T-helper 9 cell (primary cell): ENCODE measurements at places on chromosomes 13 and 19.

DNA sequence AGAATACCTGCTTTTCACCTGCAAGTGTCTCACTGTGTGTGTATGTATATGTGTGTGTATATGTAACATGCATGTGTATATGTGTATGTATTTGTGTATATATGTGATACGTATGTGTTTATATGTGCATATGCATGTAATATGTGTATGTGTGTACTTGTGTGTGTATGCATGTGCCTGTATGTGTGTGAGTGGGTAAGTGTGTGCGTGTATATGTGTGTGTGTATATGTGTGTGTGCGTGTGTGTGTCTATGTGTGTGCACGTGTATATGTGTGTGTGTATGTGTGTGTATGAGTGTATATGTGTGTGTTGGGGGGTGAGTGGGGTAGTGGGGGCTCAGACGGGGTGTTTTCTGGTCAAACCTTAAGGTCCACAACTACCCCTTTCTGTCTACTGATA, 192.6 kb upstream of the KL start:
- no peak for DNase-seq

DNA sequence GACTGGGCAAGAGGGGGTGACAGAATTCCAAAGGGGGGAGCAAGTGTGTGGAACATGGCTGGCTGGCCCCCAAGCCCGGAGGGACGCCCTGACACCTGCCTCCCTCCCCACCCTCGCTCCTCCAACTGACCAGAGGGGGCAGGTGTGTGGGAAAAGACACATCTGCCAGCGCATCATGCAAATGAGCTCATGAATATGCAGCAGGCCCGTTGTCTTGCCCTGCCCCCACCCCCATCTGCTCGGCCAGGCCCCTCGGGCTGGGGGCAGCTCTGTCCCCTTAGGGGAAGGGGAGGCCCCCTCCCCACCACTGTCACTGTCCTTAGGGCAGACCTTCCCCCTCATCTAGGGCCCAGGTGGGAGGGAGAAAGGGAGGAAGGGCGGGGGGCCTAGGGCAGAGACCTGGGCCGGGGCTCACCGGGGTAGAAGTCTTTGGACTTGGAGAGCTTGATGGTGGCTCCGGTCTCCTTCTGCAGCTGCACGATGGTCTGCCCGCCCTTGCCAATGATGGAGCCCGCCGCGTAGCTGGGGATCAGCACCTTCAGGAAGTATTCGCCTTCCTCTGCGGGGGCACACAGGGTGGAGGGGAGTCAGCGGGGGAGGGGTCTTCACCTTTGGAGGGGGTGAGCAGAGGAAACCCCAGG, 12.9 kb downstream of the NOVA2 start:
- DNase-seq = no peak

DNA sequence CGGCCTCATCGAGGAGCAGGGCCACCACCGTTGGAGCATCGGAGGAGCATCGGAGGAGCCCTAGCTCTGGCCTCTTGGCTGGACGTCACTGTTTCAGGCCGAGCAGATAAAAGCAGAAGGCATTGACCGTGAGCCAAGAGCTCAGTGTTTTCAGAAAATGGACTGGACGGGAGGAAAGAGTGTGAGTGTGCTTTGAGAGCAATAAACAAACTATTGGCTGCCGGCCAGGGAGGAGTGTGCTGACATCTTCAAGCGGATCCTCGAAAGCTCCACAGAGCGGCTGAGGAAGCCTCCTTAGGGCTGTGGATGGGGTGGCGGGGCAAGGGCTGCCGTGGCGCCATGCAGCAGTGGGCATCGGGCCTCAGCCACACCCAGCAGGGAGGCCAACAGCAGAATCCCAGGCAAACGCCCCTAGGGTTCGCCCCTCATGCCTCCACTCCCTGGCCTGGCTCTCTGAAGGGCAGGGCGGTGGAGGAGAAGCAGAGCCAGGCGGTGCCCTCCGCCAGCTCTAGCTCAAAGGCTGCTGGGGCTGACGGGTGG, 41.8 kb downstream of the IRS2 start:
- DNase-seq = no peak

- DNase-seq = no peak
These were observed 612.4 kb downstream of the PCDH9 start for GRCh38 chr13:66617786-66618185.

DNA sequence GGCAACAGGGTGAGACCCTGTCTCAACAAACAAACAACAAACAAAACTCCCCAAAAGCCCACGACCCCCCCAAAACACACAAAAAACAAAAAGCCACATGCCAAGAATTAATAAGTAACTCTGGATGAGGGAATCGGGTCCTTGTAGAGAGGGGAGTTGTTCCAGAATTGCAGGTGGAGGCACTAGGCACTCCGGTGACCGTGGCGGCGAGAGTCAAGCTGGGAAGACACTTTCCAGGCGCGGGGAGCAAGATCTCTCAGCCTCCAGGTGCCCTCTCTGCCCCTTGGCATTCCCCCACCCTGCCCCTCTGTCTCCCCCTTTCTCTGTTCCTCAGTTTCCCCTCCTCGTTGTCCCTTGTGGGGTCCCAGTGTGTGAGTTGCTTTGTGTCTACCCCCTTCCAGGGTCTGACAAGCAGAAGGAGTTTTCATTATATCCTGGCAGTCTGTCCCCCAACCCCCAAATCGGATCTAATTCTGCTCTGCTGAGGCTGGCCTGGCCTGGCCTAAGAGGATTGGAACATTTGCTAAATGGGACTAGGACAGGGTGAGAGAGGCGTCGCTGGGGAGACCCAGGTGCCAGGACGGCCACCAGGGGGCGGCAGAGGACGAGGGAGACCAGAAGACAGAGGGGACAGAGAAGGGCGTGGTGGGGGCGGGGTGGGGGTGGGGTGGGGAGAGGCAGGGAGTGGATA, 8.3 kb upstream of the CRX start:
- peak; percentile 84 for DNase-seq

DNA sequence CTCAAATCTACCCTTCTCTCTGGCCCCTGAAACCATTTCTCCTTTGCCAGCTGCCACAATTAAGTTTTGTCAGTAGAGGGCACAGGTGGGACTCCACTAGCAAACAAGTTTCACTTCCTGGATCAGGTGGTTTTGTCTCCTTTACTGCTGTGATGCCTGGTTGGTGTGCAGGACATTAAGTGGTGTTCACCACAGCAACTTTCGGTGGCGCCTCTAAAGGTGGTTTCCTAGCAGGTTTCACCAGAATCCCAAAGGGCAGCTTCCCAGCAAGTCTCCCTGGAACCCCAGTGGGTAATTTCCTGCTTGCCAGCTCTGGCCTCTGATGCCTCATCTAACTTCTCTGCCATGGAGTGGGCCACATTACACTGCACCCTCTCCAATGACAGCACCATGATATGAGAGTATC, 16.6 kb downstream of the MED4 start:
- DNase-seq = no peak

DNA sequence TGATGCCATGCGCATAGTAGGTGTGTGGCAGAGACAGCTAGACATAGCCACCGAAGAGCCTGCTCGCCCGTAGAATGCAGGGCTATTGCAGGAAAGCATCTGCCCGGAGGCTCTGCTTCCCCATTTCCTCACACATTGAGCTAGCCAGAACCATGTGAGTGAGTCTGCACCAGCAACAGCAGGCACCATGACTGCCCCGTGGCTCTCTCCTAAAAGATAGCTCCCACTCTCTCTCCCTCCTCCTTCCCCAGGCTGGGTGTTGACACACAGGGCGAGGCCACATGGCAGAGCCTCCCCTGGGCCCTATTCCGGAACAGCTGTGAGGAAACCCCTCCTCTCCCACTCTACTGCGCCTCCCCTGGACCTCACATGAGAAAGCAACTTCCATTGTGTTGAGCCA, 52.3 kb upstream of the ATP12A start:
- no peak for DNase-seq

DNA sequence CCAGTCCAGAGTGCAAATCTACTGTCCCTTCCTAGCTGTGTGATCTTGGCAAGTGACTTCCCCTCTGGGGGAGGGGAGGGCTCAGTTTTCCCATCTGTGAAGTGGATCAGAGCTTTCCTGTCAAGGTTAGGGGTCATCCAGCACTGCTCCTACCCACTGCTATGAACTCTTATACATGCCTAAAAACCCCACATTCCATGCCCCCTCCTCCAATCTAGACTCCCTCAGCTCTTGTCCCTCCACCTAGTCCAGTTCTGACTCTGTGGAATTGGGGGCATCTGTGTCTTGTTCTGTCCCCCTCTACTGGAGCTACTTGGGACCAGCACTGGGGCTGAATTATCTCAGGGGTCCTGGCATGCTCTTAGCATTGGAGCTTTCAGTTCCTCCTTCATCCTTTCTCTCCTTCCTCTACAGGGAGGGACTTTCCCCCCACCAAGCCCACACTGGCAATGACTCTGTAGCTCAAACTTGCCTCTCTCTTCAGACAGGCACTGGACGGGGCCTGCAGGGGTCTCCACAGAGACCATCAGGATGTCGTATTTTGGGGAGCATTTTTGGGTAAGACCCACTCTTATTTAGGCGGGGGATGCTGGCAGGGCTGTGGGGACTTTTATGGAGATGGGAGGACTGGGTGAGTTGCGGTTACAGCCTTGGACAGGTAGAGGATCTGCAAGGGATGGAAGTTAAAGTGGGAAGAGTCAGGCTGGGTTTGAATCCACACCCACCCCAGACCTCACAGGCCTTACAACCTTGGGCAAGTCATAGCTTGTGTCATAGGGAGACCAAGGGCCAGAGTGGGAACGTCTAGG, 3.6 kb downstream of the FCHO1 start:
- no peak for DNase-seq

GRCh38 chr13:112842931-112843391, 126.1 kb upstream of the MCF2L start:
- DNase-seq = no peak

- peak; percentile 34 for DNase-seq
These were observed 979 bp downstream of the AKAP8 start for GRCh38 chr19:15378534-15379082.

DNA sequence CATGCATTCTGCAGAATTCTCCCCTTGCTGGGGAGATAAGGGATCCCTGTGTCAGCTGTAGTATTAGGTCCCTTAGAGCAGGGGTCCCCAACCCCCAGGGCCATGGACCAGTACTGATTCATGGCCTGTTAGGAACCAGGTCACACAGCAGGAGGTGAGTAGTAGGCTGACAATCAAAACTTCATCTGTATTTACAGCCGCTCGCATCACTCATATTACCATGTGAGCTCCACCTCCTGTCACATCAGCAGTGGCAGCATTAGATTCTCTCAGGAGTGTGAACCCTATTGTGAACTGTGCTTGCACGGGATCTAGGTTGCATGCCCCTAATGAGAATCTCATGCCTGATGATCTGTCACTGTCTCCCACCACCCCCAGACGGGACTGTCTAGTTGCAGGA, 37.9 kb downstream of the CPAMD8 start:
- no peak for DNase-seq

DNA sequence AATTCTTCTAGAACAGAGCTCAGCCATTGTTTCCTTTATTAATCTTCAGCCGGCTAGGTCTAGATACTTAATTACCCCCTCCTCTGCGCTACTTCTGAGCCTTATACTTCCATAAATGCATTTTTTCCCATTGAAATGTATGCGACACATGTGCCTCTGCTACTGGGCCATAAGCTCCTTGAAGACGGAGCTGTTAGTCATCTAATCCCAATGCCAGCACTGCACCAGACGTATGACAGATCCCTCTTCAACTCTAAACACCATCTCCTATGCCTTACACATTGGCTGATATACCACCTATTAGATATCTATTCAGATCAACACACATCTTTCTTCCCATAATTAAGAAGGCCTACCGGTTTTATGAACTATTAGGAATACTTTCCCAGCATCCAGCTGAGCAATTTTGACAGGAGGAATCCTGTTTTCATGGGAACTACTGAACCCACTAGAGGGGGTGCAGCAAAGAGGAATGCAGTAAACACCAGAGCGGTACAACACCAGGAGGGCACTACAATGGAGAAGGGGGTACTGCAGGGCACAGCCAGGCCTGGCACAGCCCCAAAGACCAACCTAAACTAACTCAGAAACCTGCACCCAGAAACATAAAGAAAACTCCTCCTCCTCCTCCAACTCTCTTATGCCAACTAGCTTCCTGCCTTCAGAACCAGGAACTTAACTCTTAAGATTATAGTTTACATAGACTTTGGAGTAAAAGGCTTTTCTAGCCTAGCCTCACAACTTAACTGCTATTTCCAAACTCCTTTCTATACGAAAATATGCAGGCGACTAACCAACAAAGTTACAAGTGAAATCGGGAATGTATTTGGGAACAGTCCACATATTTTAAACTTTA, 18.7 kb downstream of the STK24 start:
- no peak for DNase-seq

DNA sequence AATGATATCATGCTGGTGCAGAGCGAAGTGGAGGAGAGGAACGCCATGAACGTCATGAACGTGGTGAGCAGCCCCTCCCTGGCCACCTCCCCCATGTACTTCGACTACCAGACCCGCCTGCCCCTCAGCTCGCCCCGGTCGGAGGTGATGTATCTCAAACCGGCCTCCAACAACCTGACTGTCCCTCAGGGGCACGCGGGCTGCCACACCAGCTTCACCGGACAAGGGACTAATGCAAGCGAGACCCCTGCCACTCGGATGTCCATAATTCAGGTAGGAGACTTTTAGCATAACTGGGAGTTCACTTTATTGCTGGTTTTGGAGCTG, 3.3 kb downstream of the PCDH17 start:
- DNase-seq = no peak
